NCI-H524 treated with DMSO at 0.1 percent for 48 hours (cell line): ENCODE measurements at places on chromosomes 6 and 20.
A peak's percentile ranks its signal among the peaks of the same experiment; 100 is the strongest.

DNA sequence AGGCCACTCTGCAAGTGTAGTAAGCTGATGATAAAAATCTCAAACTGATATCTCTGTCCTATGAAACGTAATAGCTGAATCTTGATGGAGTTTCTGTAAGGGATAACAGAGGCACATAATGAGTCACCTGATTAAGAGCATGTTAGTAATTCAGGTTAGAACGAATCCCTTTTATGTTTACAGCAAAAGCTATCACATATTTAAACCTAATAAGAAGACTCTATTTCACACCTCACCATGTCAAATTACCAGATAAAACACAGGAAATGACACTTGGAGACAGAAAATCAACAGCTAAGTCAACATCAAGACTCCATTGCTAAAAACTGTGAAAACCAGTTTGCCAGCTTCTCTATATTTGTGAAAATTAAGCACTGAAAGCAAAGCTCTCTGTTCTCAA, 11.8 kb downstream of the CST7 start:
- DNase-seq: no peak

DNA sequence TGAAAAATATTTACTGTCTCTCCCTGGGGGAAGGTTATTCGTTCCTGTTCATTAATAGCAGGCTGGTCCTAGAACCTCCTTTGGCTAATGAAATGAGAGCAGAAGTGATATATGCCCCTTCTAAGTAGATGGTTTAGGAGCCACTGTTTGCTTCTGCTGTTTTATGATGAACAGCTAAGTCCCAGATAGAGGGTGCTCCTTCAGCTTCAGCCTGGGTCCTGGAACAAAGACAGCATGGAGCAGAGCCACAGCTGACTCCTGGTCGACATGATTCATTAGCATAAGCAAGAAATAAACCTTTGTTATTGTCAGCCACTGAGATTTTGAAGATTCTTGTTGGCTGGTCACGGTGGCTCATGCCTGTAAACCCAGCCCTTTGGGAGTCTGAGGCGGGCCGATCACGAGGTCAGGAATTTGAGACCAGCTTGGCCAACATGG, 47.8 kb upstream of the ARMC2 start:
- DNase-seq: no peak

GRCh38 chr6:37130704-37131103, 39.2 kb upstream of the PIM1 start:
- no peak for DNase-seq

GRCh38 chr20:610130-611046, at the start of gene TCF15:
Gene TCF15 (minus strand): TSS chr20:610309. CDS start chr20:610237, 72 bp downstream.
- DNase-seq: peak; percentile 39

DNA sequence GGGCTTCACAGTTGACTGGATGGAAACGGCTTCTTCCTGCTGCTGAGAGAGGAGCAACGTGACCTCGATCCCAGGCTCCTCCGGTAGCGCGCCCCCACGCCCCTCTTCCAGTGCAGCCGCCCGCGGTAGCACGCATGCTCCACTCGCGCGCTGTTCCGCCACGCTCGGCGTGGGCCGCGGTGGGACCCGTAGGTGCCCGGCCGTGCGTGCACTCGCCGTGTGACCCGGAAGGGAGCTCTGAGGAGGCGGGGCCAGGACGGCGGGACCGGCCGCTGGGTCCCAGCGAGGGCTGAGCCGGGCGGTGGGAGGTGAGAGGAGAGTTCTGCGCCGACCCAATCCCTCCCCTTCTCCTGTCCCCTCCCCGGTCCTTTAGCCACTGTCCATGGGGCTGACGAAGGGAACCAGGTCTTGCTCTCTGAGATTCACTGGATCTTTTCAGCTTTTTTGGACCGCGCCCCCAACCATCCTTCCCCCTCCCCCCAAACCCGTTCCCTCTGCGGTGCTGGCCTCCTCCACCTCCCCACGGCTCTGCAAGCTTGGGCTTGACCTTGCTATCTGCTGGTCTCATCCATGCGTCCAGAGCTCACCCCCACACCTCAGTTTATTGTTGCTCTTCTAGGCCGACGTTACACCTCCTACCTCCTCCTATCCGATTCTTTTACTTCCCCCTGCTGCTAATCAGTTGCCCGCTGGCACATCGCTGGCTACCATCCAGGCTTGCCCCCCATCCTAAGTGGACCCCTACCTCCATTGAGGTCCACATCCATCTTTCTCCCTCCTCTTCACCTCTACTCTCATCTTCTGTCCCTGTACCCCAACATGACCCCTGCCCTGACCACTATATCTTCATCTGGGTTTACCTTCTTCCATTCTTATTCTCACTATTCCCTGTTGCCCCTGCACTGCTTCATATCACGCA, at the start of gene CUL9:
Gene CUL9 (plus strand): TSS at position 255 of the 919 bp plus-strand sequence. CDS start 2,115 bp downstream, outside the sequence.
- no peak for DNase-seq

GRCh38 chr6:109010705-109011102, 83.9 kb downstream of the SESN1 start:
- no peak for DNase-seq

DNA sequence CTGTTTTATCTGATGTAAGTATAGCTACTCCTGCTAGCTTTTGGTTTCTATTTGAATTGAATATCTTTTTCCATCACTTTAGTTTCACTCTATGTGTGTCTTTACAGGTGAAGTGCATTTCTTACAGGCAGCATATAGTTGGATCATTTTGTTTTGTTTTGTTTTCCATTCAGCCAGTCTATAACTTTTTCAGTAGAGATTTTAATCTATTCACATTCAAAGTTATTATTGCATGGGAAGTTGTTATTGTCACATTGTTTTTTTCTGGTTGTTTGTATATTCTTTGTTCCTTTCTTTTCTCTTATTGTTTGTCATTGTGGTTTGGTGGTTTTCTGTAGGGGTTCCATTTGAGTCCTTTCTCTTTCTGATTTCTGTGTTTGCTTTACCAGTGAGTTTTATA, 151.2 kb downstream of the PDE10A start:
- DNase-seq: no peak

DNA sequence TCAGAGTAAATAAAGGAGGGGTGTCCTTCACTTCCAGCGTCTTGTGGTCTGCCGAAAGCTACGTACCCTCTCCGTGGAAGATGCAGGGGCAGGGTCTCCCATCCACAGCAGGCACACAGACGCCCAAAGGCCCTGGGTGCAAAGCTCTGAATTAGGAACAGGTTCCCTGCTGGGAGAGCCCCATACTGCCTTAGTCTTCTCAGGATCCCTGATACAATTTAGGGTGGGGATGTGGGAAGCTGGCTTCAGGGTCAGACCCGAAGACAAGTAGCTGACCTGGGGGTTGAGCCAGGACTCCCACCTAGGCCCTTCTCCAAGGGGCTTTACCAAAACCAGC, 74.1 kb downstream of the TTLL2 start:
- DNase-seq: no peak

- DNase-seq: no peak
Observed at GRCh38 chr6:144757730-144758129, 472.6 kb downstream of the UTRN start.

DNA sequence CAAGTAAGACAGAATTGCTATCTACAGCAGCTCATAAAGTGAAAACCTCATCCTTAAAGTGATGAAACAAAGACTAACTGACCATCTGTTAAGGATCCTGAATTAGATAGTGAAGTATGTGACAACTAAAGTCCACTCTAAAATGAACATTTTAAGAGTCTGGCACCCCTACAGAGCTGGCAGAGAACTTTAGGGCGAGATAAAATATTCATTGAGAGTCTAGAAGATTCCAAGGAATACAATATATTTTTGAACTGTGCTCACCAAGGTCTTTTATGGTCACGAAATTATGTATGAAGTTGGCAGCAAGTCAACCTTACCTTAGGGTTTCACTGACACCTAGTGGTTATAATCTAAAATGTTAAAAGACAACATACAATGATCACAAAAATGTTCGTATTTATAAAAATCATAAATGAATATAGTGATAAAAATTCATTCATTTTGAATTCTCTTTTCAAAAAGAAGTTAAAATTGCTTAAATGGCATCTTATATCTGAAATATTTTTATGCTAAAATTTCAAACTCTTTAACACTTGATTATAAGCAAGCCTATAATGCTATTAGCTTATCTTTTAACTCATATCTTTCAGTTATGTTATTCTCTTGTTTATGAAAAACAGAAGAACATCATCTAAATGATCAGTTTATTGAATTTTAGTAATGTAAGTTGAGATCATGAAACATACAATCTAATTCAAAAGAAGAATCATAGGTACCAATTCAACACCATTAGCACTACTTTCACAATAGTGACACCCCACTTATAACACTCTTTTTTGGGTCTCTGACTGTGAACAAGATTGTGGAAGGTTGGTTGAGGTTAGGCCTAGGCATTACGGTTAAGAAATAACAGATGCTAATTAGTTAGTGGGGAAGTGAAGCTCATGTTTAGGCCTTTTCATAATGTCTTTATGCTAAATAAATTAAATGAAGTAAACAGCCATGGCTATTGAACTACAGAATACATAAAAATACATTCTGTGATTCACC, 27.5 kb downstream of the RSPH3 start:
- peak; percentile 83 for DNase-seq

- no peak for DNase-seq
Observed at GRCh38 chr6:37851997-37852524, 32.5 kb downstream of the ZFAND3 start.

- no peak for DNase-seq
Observed at GRCh38 chr6:15507221-15507620, 155.6 kb downstream of the DTNBP1 start.

DNA sequence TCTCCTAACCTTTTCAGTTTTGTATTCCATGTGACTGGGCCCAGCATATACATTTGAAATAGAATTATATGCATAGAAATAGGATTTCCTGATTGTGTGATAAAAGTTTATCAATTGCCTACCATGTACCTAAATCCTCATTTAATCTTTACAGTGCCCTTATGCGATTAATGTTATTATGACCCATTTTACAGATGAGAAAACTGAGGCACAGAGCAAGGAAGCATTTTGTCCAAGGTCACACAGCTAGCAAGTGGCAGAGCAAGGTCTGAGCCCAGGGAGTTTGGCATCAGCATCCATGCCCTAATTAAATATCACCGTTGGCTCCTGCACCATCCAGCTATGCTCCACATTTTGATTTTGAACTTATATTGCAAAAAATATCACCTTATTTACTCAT, 28.2 kb upstream of the PAX1 start:
- no peak for DNase-seq

DNA sequence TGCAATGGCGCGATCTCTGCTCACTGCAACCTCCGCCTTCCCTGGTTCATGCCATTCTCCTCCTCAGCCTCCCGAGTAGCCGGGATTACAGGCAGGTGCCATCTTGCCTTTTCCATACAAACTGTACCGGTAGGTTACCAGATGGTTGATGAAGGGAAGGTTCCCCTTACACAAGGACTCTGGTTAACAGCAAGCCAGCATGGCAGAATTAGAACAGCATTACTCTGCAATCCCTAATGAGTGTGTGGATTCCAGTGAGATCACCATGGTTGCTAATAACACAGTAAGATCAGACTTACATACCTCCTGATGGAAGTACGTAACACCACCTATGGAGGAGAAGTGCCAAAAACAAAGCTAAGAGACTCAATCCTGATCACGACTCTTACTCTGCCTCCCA, 51.7 kb downstream of the TTI1 start:
- DNase-seq: no peak

DNA sequence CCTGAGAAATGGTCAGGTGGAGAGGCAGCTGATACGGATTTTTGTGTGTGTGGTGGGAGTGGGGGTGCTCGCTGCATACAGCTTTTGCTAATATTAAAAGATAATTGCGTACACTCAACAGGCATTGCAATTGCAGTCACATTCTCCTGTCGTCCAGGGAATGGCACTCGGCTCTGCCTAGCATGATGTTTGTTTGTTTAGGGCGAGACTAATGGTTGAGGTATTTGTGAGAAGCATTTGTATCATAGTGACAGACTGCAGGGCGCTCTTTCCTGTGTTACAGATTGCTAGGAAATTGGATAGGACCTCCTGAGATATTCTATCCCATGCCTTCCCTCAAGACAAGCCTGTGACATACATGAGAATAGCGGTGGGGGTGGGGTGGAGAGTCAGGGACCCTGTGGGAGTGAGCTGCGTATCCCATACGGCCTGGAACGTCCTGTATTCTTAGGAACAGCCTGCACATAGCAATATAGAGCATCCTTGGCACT, 207.4 kb downstream of the SOX4 start:
- DNase-seq: peak; percentile 40

DNA sequence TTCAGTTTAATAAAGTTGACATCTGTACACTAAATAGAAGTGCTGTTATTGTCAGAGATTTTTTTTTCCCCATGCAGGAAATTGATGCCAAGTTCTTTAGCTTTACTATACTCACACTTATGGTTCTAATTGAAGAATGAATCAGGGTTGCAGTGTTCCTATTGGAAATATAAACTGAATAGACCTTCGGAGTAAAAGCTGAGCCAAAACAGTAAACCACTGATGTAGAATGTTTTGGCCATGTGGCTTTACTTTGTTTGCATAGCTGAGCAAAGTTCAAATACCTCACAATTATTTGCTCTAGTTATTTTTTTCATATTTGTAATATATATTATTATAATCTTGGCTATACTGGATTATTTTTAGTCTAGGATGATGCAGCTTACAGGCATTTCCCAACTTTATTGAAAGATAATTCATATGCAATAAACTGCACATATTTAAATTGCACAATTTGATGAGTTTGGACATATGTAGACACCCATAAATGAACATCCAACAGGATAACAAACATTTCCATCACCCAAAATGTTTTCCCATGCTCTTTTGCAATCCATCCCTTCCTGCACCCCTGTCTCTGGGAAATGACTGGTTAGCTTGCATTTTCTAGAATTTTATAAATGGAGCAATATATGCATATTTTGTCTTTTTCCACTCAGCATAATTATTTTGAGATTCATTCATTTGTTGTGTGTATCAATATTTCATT, 105.8 kb upstream of the NOX3 start:
- DNase-seq: no peak

- no peak for DNase-seq
Observed at GRCh38 chr6:128508588-128509296, 11.7 kb downstream of the PTPRK start.

DNA sequence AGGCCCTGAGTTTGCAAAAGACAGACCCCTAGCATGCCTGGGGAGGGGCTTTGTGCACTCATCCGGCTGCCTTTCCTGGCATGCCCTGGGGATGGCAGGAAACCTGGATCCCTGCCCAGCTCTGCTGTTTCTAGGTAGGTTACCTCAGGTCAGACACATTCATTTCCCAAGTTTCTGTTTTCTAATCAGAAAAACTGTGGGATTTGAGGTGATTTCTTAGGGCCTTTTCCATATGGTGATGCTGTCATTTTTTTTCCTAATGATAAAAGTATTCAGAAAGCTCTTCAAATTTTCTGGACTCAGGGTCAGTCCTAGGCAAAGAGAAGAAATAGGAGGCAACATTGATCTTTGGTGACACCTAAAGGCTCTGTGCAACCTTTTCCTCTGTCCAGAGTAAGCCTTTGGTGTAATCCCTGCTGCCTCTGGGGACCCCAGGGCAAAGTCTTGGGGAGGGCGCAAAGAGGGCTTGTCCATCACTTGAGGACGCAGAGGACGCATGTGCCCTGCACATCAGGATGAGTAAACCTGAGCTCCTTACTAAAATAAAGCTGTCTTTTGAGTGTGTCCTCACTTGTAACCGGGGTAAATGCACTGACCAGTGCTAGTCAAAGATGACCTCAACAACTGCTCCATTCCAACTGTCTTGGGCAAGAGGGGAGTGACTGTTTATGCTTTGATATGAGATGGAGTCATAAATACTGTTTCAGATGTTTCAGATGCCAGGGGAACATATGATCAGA, 13.5 kb upstream of the TRAM2 start:
- DNase-seq: no peak

GRCh38 chr6:105179244-105180065, at the start of gene POPDC3:
Gene POPDC3 (minus strand): TSS chr6:105180014. CDS start chr6:105161909, 18,105 bp downstream.
- no peak for DNase-seq
